NCI-H1048 (cell line): ENCODE measurements at places on chromosomes 4 and X.

DNA sequence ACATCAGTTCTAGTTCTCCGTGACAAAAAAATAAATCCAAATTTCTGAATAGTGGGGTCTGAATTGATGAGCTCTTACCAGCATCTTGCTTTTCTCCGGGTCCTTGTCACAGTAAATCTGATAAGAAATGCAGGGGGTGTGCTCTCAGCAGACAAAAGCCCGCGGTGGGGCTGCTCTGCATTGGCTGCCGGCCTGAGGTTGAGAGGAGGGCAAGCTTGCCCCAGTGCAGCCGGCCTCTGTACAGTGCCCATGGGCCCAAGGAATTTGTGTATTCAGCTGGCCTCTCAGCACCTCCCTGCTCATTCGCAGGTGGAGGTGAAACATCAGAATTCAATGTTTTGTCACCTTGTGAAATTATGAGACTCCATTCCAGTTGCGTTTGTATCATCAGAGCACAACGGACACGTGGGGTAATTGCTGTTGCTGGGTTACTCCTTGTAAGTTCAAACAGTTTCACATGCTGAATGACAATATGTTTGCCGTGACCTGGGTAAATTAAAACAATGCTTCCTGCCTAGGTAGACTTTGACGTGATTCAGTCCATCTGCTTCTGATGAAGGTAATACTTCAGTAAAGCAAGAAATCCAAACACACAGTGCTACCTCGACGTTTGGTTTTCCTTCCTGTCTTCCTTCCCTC is 596.4 kb downstream of the MID1IP1 start:
- no peak for DNase-seq

DNA sequence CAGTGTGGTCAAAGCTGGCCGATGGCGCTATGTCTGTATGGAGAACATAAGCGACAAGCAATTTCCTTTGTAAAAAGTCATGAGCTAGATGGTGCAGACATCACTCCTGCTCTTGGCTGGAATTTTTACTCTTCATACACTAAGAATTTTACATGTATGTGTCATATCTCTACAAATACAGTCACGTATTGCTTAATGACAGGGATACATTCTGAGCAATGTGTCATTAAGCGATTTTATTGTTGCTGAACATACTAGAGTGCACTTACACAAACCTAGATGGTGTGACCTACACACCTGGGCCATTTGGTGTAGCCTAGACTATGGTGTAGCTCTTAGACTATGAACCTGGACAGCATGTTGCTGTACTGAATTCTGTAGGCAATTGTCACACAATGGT is 185.4 kb downstream of the SOWAHB start:
- DNase-seq, result no peak

DNA sequence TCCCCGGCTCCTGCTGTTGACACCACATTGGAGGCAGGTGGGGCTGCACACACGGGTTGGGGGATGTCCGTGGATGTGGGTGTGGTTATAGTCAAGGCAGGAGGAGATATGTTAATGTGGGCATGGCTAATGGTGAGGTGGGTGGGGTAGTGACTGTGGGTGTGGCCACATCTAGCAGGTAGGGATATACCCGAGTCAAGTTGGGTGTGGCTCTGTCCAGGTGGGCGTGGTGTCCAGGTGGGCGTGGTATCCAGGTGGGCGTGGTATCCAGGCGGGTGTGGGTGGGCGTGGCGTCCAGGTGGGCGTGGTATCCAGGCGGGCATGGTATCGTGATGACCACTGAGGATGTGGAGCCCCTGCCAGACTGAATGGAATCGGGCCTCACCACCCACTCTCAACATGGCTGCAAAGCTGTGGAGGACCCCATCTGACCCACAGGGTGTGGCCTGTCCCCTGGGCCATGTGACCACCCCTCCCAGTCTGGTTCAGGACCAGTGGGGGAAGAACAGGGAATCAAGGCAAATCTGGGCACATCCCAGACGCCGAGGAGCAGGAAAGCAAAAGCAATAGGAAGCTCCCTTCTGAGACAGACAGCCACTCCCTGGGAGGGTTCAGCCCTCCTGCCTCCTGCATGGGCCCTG is 21.0 kb downstream of the MAN2B2 start:
- peak; percentile 12 for DNase-seq

GRCh38 chrX:3142259-3143042 is 101.2 kb downstream of the ARSF start:
- DNase-seq, result no peak

- no peak for DNase-seq
Observed at GRCh38 chr4:55561889-55562288, 15.2 kb upstream of the CLOCK start.

GRCh38 chrX:138923805-138924204 is 212.3 kb upstream of the FGF13 start:
- DNase-seq, result no peak
